ENCODE measurements at places on chromosomes 5 and 9.

GRCh38 chr9:69204849-69205248, 30.8 kb downstream of the TJP2 start:
- DNase-seq: peak; percentile 36

DNA sequence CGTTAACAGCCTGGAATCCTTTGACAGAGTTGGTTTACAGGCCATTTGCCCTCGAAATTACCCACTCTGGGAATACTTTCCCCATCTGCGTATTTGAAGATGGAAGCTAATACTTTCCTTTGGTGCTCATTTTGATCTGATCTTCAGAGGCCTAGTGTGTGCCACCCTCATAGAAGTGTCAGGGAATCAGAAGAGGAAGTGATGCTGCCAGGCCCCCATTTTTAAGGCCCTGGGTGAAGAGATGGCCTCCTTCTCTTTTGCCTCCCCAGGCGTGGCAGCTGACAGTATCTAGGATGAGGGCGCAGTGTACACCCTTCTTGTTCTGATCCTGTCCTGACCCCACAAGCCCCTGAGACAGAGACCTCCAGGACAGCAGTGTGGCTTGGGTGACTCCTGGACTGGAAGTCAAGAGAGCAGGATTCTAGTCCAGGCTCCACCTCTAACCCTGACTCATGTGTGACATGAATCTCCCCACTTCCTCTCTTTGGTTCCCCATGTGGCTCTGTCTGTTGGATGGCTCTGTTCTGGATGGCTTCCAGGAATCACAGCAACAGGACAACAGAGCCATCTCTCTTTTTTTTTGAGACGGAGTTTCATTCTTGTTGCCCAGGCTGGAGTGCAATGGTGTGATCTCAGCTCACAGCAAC, 27.8 kb downstream of the CSF1R start:
- DNase-seq: no peak

GRCh38 chr9:25505644-25506043, 172.6 kb downstream of the TUSC1 start:
- DNase-seq: no peak

DNA sequence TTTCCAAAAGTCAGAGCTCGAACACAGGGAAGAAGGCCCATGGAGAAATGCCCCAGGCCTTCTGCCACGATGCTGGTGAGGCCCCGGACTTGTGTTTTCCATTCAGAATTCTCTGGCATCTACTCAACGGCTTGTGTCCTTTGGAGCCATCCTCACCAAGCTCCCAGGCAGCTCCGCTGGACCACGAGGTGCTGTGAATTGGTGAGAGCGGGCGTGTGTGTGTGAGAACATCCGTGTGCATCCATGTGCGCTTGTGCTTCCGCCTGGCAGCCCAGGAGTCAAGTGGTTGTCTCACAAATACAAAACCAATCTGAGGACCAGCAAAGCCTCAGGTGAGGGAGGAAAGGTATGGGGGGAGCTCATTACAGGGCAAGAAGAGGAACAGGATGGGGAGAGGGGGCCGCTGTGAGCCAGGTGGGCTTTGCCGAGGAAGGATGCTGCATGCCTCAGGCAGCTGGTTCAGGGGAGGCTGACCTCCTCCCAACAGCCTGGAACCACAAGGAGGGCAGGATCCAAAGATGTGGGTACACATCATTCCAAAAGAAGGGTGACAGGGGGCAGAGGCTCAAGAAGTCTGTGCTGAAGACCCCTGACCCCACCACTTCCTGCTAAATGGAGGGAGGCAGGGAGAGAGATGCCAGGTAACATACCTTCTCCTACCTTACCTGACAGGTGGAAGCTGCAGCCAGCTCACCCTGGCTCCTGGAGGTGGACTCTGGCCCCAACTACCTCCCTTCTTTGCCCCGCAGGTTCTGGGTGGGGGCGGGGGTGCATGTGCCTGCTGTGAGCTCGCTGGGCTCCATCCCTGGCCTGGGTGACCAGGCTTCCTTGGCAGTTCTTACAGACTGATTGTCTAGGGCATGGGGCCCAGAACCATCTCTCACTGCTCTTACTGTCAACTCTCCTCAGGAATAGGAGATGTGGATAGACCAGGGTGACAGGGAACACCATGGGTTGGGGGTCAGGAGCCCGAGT, 196.3 kb downstream of the PAX5 start:
- no peak for DNase-seq

DNA sequence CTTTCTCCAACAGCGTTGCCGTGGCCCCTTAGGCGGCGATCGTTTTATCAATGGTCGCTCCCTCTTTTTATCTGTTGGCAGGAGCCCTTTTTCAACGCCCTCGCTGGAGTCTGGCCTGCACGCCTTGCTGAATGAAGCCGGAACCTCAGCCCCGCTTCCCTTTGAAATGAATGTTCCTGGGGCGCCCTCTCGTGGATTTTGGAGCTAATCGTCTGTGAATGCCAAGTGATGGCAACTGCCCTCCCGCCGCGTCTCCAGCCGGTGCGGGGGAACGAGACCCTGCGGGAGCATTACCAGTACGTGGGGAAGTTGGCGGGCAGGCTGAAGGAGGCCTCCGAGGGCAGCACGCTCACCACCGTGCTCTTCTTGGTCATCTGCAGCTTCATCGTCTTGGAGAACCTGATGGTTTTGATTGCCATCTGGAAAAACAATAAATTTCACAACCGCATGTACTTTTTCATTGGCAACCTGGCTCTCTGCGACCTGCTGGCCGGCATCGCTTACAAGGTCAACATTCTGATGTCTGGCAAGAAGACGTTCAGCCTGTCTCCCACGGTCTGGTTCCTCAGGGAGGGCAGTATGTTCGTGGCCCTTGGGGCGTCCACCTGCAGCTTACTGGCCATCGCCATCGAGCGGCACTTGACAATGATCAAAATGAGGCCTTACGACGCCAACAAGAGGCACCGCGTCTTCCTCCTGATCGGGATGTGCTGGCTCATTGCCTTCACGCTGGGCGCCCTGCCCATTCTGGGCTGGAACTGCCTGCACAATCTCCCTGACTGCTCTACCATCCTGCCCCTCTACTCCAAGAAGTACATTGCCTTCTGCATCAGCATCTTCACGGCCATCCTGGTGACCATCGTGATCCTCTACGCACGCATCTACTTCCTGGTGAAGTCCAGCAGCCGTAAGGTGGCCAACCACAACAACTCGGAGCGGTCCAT, 10.0 kb downstream of the S1PR3 start:
- DNase-seq: peak; percentile 85

DNA sequence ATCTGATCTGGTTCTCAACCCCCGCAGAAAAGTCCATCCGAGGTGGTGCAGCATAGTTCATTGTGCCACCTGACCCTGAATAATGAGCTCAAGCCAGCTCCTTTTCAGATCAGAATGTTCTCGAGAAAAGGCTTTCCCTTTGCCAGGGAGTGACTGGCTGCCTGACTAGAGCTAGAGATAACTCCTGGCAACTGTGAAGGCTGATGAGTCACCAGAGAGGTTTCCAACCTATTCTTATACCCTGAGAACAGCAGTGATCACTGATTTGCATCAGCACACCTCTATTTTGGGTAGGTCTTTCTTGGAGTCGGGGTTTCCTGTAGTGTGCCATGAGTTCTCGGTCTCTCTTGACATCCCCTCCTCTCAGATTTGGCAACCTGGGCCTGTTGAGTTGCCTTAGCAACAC, 127.9 kb downstream of the PIK3R1 start:
- DNase-seq: peak; percentile 82

- DNase-seq: no peak
Measured at GRCh38 chr5:146599261-146599660, 83.3 kb upstream of the GPR151 start.

GRCh38 chr9:130972957-130973685, 34.1 kb upstream of the FIBCD1 start:
- DNase-seq: no peak

GRCh38 chr9:34463098-34463900, 4.7 kb downstream of the DNAI1 start:
- peak; percentile 75 for DNase-seq

DNA sequence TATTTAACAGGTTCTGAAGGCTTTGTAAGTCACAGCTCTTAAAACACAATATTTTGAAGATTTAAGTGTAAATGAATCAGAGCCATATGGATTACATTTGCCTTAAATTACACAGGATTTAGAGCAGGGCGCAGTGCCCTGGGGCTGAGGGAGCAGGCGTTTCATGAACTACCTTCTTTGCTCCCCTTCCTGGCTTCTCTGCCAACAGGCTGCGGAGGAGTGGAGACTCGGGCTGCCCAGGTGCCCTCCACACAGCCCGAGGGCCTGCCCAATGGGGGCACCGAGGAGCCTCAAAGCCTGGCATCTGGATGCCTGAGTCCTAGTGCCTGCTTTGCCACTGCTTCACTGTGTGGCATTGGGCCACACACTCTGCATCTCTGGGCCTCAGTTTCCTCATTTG, 90.6 kb upstream of the HAND1 start:
- no peak for DNase-seq

- DNase-seq: no peak
Measured at GRCh38 chr5:95832664-95833063, 10.1 kb upstream of the GLRX start.

DNA sequence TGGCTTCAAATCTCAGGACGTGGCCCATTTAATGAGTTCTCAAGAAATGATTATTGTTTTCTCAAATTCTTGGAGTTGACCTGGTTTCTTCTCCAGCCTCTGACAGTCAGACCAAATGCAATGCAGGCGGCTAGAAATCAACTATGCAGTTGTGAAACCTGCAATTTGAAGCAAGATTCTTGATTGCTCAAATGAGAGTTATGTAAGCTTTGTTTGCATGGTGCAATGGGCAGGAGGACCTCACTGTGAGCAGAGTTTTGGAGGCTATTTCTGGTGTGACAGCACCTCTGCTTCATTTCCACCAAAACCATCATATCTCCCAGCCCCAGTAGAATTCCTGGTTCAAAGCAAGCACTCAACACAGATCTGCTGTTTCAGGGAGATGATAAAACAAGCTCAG, 500.0 kb upstream of the KLF4 start:
- DNase-seq: no peak

GRCh38 chr5:122473138-122473843, 161.3 kb downstream of the SNCAIP start:
- DNase-seq: no peak

DNA sequence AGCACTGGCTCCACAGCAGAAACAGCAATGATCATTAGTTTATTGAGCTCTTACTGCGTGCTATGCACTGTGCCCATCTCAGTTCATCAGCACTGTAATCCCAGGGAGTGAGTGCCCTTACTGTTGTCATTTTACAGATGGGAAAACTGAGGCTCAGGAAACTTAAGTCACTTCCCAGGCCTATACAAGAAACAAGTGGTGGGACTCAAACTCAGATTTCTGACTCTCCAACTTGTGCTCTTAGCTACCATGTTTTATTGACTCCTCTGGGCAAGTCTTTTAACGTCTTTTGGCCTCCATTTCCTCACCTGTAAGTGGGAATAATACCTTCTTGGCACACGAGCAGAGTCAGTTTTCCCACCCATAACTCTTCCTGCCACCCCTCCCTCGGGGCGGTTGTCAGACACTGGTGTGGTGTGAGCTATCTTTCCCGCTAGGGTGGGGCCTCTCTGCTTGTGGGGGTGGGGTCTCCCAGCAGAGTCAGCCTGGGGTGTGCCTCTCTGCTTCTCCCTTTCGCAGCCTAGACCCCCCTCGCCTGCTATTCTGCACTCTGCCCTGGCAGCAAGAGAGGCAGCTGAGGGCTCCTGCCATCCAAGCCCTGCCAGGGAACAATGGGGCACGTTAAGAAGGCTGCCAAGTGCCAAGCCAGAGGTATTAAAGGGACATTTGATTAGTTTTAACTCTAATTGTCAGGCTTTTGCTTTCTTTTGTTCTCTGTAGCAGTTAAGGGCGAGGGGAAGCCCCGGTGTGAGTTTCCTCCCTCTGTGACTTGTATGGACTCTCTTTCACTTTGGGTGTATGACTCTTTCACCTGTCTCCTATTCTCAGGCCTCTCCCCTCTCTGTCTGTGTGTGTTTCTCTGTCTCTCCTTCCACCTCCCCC, 12.1 kb downstream of the GALNT10 start:
- DNase-seq: peak; percentile 70

GRCh38 chr5:67805666-67806348, 409.7 kb upstream of the PIK3R1 start:
- no peak for DNase-seq

DNA sequence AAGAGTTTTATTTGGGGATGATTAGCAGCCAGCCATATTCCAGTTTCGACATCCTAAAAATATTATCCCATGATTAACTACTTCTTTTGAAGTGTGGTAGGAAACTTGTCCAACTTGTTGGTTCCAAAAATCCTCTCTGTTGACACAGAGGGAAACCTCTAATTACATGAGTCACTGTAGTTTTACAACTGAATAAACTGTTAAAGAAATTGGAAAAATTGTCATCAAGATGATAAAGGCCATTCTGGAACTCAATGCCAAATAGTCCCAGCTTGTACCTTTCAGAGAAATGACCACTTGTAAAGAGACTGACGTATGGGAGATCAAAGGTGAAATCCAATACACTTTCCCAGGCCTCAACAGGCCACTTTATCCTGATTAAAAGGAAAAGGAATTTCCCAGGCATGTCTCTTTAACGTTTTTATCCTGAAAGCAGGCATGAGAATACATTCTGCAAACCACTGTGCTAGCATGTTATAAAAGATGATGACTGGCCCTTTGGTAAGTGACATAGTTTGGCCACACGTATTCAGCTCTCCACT, 261.6 kb downstream of the GLIS3 start:
- DNase-seq: no peak

DNA sequence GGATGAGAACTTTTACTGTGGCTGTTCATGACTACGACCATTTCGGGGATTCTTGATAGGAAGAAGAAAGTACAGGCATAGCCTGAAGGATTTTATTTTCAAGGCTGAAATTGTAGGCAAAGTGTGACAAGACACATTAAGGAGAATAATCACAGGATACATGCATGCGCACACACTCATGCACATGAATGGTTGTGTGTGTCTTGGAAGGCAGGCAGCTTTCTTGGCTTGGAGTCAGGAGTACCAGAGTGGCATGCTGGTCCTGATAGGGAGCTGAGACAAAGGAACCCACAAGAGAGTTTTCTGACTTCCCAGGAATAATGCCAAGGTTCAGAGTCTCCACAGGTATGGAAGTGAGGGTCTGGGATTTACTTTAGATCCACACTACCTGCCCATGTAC, 22.2 kb downstream of the PLK2 start:
- DNase-seq: no peak

- no peak for DNase-seq
Measured at GRCh38 chr5:32690153-32690552, 21.0 kb upstream of the NPR3 start.

GRCh38 chr9:126915281-126915816, 767 bp downstream of the RALGPS1 start:
- DNase-seq: peak; percentile 34
